ENCODE measurements at places on chromosomes 4 and X. TPM values are rescaled to one million over a fixed set of nuclear protein-coding genes. Genes with fewer than 3 reads are reported as not detected.

The MID1IP1 gene
- 28.3 TPM for total RNA-seq

The RAB41 gene
- total RNA-seq: not detected

The FDCSP gene
- not detected for total RNA-seq

The TCEAL2 gene
- total RNA-seq: not detected

The IL21 gene
- not detected for total RNA-seq

The APLN gene
- 0.85 TPM for total RNA-seq

The ETDB gene
- not detected for total RNA-seq

The AWAT2 gene
- not detected for total RNA-seq

The PFKFB1 gene
- 0.10 TPM for total RNA-seq

The SPP1 gene
- total RNA-seq: 151 TPM

The PDCL2 gene
- total RNA-seq: not detected

The FSTL5 gene
- total RNA-seq: 0.05 TPM

The ZFP42 gene
- total RNA-seq: not detected

The GAGE12H gene
- not detected for total RNA-seq

The CCDC158 gene
- not detected for total RNA-seq

The RBMX2 gene
- 27.9 TPM for total RNA-seq

The OTC gene
- not detected for total RNA-seq

The CSAG2 gene
- not detected for total RNA-seq

The KCND1 gene
- total RNA-seq: 1.4 TPM

The RIPPLY1 gene
- not detected for total RNA-seq

The USP26 gene
- not detected for total RNA-seq
